Right atrium auricular region (tissue), 2 donors: ENCODE measurements at places on chromosomes 13 and 19. TPM values are rescaled to one million over a fixed set of nuclear protein-coding genes. Genes with fewer than 3 reads are reported as not detected.

DNA sequence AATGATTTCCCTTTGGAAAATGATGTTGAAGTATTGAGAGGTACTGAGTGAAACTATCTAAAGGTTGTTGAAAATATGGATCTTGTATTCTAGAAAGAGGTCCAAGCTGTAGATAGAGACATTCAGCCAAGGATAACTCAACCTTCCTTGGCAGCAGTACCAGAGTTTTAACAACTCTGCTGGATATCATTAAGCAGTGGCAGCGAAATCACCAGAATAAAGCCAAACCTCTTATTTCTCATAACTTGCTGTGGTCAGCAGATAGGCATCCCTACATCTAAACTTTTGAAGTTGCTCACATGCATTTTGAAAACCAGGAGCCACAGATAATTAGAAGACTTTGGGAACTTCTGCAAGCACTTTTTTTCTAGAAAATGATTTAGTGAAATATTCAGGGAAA is 559.8 kb downstream of the IRS2 start:
- H3K27ac ChIP-seq, result no peak overlapping the region
- H3K36me3 ChIP-seq, result no peaks in the 10 kb centered on the region
- H3K4me1 ChIP-seq, result no peaks in the 10 kb centered on the region
- H3K4me3 ChIP-seq, result no peak overlapping the region
- no peaks in the 10 kb centered on the region for H3K27me3 ChIP-seq

DNA sequence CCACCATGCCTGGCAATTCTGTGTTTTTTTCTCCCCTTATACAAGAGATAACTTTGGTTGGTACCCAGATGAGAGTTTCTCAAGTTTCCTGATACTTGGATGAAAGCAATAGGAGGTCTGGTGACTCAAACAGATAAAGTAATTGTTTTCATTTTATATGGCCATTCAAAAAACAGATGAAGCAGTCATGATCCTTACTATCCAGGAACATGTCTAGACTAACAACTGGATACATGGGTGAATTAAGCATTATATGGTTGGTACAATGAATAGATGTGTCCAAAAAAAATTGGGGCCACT is 8.5 kb downstream of the ZNF430 start:
- H3K4me1 ChIP-seq, result no peaks in the 10 kb centered on the region
- no peak overlapping the region for H3K4me3 ChIP-seq
- DNase-seq, result no peak
- no peaks in the 10 kb centered on the region for H3K27me3 ChIP-seq

DNA sequence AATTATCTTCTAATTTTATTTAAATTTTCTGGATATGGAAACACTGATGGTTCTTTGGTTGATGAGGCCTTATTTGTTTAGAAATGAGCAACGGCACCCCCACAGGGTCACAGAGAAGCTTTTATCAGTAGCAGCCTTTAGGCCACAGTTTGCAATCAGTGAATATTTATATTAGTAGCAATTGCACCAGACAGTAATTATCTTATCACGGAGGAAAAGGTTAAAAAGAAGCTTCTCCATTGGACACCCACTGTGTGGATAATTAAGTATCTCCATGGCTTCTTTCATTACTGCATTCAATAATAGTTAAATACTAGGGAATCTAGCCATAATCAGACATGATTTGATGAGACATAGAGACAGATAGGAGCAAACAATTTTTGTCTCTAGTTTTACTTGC is 2099.2 kb upstream of the PCDH20 start:
- H3K27me3 ChIP-seq, result no peaks in the 10 kb centered on the region
- DNase-seq, result no peak
- H3K4me3 ChIP-seq, result no peak overlapping the region
- H3K4me1 ChIP-seq, result no peaks in the 10 kb centered on the region
- no peaks in the 10 kb centered on the region for H3K36me3 ChIP-seq
- H3K27ac ChIP-seq, result no peak overlapping the region

DNA sequence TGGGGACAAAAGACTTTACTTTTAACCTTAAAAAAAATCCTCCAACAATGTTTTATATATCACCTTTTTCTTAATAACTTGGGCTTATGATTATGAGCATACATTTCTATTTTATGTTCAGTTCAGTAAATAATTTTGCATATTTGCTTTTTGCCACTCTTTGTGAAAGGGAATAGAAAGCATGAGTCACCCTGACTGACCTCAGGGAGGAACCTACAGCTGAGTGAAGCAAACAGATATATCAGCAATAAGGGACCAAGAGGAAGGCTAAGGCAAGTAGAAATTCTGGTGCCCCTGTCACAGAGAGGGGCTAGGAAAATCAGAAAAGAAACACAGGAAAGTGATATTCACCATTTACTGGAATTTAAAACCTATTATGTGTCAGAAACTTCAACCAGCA is 37.2 kb upstream of the SOHLH2 start:
- H3K4me3 ChIP-seq, result no peak overlapping the region
- H3K36me3 ChIP-seq, result no peaks in the 10 kb centered on the region
- H3K4me1 ChIP-seq, result no peaks in the 10 kb centered on the region
- no peak for DNase-seq
- no peak overlapping the region for H3K27ac ChIP-seq
- H3K27me3 ChIP-seq, result no peaks in the 10 kb centered on the region

Gene MAST1
- total RNA-seq, result not detected

Gene SYCN
- total RNA-seq, result not detected

Gene MBD3L5
- not detected for total RNA-seq
